ENCODE measurements at places on chromosomes 5 and 9.

- no peak for DNase-seq
Observed at GRCh38 chr9:137250329-137251193, 525 bp upstream of the STPG3 start.

GRCh38 chr5:73199671-73200070, 26.7 kb downstream of the TMEM174 start:
- no peak for DNase-seq

DNA sequence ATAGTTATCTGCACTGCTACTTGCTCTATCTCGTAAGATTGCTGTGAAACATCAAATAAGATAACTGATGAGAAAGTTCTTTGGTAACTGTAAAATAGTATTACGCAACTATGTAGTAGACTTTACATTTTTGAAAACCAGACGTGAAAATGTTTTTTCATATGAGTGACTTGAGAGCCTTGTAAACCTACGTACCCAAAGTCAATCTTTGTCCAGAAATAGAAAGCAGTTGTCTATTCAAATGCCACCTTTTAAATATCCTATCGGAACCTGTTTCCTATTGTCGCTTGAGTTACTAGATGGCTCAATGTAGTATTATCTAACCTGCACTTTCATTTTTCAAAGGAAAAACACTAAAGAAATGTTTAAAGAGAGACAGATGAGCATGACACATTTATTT, 1.6 kb downstream of the FNIP1 start:
- no peak for DNase-seq

GRCh38 chr5:142772446-142773293, 2.5 kb downstream of the ARHGAP26 start:
- no peak for DNase-seq

DNA sequence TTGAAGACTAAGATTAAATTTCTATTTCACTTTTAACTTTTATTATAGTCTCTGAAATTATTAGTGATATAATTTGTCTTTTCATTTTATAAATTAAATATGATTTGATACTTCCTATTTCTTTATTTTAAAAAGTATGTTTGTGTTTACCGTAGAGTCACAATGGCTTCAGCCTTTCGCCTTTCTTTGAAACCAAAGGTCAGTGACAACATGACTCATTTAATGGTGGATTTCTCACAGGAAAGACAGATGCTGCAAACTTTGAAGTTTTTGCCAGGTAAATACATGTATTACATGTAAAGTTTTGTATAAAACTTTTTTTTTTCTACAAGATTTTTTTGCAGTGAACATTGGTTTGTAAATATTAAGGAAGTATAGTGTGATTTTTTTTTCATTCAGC, 36.4 kb downstream of the FSD1L start:
- no peak for DNase-seq

- DNase-seq = no peak
Observed at GRCh38 chr9:77953590-77953989, 78.0 kb downstream of the GNAQ start.

DNA sequence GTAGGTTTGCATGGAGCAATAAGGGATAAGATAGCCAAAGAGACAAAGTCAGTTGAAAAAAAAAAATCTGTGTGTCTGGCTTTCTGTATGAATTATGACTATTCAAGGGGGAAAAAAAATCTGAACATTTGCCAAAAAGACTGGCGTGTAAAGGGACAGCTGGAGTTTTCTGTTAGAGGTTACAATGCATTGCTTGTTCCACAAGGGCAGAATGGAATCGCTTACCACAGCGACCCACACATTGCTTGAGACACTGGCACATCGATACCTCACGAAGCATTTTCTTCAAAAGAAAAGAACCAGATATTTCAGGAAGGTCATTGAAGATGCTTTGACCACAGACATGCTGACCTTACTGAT, 327.8 kb downstream of the TMEM167A start:
- peak; percentile 27 for DNase-seq

DNA sequence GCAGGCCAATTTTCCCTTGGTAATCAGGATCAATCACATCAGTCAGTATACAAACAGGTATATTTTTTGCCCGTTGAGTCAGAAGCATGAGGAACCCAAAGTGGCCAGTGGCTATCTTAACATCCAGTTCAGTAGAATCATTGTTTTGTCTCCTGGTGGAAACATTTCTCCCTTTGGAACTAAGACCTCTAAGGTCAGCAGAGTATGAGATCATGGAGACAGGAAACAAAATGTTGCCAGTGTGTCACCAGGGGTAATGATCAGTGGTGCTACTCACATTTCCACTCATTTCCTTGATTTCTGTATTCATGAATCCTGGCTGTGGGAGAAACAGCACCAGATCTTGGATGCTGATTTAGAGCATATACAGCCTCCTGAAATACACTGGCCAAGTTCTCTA, 553.0 kb downstream of the CSNK1G3 start:
- no peak for DNase-seq

DNA sequence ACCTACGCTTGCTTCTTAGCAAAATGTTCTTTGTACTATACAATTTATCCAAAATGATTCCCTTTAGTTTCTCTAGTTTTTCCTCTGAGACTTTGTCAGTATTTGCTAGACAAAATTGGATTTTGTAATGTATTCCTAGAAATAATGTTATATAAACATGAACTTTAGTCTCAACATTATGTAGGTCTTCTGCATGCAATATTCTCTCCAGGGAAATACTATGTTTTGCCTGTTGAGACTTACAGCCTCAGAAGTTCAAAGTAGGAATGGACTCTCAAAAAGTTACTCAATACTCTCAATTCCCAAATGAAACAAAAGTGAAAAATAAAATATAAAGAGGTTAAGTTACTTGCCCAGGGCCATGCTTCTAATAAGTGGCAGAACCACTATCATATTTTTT, 24.8 kb upstream of the SMC2 start:
- DNase-seq = no peak

DNA sequence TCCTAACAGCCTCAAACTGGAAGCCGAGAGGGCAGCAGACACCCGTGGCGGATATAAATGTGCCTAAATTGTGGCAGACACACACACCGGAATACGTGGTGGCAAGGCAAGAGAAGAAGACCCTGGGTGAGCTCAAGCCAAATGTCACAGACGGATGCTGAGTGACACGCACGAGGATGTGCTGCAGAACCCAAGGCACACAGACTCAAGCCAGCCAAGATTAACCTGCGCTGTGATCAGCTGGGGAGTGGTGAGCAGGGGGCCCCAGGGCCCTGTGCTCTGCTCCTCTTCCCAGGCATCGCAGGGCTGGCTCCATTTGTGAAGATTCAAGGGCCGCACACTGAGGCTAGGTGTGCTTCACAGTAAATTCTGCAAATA, 16.4 kb downstream of the SEMA4D start:
- no peak for DNase-seq

GRCh38 chr5:93107141-93107540, 473.9 kb downstream of the NR2F1-AS1 start:
- no peak for DNase-seq

DNA sequence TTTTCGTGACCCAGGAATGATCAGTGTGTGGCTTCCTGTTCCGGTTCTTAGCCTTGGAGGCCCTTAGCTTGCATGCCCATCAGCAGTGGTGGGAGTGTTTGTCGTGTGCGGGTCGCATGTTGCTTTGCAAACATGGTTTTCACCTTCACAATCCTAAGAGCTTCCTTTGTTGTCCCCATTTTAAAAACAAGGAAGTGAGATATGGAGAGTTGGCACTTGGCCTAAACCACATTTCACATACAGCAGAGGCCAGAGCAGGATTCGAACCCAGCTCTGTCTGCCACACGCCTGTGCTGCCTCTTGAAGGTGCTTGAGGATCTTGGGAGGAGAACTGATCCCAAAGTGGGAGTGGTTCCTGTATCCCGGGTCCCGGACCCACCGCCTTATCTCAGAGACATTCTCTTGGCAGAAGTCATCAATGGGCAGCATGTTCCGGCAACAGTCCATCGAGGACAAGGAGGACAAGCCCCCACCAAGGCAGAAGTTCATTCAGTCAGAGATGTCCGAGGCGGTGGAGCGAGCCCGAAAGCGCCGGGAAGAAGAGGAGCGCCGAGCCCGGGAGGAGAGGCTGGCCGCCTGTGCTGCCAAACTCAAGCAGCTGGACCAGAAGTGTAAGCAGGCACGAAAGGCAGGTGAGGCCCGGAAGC, 38.2 kb upstream of the POMT1 start:
- DNase-seq = no peak

GRCh38 chr5:146068977-146069779, 36.2 kb downstream of the PLAC8L1 start:
- DNase-seq = no peak

GRCh38 chr9:93132946-93133680, 938 bp downstream of the NINJ1 start:
- no peak for DNase-seq

- no peak for DNase-seq
Observed at GRCh38 chr9:98993570-98993945, 49.9 kb downstream of the COL15A1 start.

DNA sequence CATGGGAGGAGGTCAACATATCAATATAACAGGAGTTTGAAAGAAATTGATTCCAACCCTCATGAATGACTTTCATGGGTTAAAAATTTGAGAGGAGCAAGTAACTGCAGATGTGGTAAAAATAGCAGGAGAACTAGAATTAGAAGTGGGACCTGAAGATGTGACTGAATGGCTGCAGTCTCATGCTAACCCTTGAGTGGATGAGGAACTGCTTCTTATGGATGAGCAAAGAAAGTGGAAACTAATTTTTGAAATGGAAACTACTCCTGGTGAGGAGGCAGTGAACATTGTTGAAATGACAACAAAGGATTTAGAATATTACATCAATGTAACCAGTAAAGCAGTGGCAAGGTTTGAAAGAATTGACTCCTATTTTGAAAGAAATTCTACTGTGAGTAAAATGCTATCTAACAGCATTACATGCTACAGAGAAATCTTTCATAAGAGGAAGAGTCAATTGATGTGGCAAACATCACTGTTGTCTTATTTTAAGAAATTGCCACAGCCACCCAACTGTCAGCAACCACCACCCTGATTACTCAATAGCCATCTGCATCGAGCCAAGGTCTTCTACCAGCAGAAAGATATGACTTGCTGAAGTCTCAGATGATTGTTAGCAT, 1683.2 kb downstream of the MAT2B start:
- DNase-seq = no peak

DNA sequence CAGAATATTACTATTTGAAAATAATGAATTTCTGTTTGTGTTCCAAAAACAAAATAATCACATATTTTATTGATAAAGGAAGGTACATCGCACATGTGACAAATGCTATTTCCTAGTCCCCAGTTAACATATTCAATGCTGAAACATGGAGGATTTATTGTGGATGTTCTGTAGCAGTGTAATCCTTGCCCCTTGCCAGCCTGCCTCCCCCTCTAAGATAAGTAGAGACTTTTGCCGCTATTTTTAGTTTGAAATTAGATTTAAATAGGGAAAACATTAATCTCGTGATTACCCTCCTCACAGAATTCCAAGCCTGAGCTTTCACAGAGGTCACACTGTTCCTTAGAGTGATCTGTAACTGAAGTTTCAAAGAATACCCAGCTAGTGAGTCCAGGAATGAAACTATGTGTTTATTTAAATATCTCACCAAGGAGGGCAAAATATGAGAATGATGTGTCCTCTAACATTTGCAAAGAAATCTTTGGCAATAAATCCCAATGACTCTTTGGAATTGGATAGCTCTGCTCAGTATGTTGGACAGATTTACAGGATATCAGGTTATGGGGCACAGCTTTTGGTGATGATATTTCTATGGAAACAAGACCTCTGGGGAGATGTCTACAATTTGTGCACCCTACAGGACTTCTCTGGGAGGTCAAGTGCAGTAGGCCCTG, 17.3 kb downstream of the CTXN3 start:
- DNase-seq = no peak

DNA sequence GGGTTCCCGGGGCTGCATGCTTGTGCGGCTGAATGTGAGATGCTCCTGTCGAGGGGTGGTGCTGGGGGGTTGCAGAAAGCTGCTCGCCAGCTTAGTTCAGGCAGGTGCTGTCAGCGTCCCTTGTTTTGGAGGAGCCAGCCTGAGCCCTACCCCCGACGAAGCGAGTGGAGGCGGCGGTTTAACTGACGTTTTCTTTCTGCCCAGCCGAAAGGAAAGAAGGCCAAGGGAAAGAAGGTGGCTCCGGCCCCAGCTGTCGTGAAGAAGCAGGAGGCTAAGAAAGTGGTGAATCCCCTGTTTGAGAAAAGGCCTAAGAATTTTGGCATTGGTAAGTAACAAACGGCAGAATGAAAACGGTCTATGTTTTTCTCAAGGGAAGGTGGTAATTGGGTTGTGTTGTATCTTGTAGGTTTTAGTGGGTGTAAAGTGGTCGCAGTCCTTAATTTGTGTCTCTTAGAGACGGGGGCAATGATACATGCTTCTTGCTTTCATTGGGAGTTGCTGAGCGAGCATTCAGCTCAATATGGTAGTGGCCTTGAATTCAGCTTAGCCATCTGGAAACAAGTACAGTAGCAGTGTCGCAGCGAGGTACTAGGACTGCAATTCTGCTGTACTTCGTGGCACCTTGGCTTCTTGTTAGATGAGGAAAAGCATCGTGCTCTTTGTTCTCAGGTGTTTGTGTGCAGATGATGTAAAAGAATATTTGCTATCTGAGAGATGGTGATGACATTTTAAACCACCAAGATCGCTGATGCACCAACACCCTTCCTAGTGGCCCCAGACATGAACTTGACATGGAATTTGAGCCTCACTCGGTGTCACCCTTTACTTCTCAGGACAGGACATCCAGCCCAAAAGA, 928 bp downstream of the RPL7A start:
- no peak for DNase-seq

GRCh38 chr5:32129074-32129598, 45.0 kb downstream of the GOLPH3 start:
- no peak for DNase-seq

DNA sequence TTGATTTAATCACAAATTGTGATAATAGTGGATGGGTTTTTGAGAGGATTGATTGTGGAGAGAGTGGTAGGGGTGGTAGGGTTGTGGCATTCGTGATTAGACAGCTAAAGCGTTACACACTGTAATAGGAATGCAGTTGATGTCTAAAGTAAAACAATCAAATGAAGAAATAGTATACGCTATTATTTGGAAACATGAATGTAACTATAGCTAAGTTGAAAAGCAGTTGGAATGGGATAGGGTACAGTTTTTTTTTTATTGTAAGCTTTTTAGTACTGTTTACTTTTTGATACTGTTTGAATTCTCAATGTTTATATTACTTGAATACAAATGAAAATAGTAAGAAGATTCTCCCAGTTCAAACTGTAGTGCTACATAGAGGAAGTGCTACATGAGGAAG, 51.8 kb downstream of the RANBP17 start:
- no peak for DNase-seq
